ENCODE measurements at places on chromosomes 12 and 14.
A peak's percentile ranks its signal among the peaks of the same experiment; 100 is the strongest.

DNA sequence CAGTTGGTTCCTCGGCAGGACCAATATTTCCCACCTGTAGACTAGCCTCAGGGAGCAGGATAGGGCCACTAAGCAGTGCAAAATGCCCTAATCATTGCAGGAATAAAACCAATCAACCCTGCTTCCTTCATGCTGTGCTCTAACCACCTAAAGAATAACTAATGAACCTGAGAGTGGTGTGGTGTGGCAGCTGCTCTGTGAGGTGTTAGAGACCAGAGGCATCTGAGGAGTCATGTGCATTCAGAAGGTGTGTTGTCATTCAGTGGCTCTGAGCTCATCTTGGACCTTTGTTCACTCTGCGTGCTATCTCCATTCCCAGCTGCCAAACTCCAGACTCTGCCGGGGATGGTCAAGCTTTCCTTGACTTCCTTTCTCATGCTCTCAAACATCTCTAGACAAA lies 136.7 kb upstream of the EGLN3 start:
- no peak for DNase-seq

DNA sequence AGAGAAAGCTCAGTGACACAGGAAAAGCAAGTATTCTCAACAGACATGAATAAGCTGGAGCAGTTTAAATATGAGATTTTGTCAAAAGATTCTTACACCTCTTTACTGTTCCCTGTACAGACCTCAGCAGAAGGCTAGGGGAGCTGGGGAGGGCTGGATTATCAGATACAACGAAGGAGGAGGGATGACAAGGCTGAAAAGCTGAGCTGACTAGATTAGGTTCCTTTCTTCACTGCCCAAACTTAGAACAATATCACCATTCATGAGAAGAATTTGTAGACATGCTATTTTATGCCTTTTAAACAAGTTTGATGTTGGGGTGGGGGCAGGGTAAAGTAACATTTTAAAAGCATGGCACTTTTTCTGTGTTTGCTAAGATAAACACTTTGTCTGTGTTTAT lies 611.1 kb downstream of the AACS start:
- no peak for DNase-seq

GRCh38 chr12:72388322-72388721 lies 116.2 kb downstream of the TRHDE start:
- no peak for DNase-seq

- DNase-seq: peak; percentile 77
These were observed 78.8 kb downstream of the CRACR2A start for GRCh38 chr12:3673981-3674708.

DNA sequence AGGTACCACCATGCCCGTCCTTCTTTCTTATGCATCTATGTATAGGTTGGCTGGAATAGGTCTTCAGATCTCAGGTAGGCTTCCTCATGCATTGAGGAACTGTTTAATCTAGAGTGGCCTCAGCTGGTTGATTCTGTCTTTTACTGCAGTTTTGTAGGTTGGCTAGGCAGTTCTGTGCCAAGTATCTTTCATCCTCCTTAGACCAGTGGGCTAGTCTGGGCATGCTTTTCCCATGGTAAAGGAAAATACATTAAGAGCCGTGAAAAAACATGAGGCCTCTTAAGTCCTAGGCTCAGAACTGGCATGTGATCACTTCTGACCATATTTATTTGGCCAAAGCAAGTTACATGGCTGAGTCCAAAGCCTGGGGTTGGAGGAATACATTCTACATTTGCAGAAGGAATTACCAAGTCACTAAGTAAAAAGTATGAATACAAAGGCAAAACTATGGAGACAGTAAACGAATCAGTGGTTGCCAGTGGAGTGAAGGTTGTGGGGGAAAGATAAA lies 137.3 kb downstream of the WIF1 start:
- no peak for DNase-seq

- DNase-seq: no peak
These were observed 645 bp downstream of the FOXA1 start for GRCh38 chr14:37594238-37594970.

DNA sequence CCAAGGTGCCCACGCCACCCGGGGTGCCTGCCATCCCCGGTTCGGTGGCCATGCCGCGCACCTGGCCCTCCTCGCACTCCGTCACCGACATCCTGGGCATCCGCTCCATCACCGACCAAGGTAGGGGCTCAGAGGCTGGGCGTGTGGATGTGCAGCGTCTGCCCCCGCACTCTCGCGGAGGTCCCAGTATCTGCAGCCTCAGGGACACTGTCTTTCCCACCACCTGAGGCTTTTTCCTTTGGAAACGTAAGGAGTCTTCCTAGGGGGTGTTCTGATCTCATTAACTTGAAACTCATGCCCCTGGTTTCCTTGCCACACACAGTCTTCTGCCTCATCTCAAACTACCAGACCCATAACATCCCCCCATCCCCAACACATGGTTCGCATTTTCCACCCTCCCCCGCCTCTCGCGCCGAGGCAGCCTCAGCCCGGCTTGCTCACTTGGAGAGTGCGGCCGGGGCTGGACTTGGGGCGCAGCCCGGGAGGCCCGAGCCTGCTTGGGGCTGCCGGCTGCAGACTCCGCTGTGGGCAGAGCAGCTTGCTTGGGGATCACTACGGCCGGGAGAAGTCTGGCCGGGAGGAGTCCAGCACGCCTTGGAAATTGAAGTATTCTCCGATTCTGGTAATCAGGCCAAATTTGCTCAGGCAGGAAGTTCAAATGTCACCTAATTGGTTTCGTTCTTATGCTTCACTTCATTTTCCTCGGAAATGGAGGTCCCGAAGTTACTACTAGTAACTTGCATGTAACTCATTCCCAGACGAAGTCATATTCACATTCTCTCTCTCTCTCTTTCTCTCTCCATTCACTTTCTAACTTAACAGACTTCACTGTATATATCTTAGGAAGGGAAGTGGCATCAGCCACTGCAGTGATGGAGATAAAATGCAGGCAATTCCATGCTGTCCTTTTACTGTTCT lies 2.0 kb downstream of the PAX9 start:
- no peak for DNase-seq

DNA sequence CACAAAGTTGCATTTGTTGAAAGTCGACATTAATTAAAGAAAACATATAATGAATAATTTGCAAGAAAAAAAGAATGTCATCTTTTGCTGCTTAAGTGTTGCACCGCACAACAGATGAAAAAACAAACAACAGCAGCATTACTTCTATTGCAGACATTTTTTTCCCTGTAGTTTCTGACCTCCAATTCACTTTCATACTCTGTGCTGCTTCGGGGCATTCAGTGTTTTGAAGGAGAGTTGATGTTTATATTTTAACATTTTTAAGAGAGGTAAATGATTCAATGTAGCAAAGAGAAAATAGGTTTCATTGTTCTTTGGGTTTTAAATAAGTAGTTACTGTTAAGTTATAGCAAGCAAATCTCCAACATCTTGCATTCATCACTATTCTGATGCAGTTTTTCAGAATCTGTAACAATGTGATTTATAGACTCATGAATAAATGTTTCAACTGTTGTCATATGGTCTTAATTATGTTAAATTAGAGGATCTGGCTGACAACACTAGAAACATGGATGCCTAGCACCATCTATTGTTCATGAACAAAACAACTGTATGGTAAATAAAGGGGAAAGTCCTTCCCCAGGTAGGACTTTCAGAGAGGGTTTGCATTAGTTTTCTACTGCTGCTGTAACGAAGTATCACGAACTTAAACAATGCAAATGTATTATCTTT lies 168.1 kb downstream of the BCAT1 start:
- DNase-seq: no peak

- DNase-seq: no peak
These were observed 30.4 kb downstream of the CCDC92 start for GRCh38 chr12:123942238-123942653.

GRCh38 chr14:97571201-97571600 lies 774.0 kb downstream of the VRK1 start:
- DNase-seq: no peak

DNA sequence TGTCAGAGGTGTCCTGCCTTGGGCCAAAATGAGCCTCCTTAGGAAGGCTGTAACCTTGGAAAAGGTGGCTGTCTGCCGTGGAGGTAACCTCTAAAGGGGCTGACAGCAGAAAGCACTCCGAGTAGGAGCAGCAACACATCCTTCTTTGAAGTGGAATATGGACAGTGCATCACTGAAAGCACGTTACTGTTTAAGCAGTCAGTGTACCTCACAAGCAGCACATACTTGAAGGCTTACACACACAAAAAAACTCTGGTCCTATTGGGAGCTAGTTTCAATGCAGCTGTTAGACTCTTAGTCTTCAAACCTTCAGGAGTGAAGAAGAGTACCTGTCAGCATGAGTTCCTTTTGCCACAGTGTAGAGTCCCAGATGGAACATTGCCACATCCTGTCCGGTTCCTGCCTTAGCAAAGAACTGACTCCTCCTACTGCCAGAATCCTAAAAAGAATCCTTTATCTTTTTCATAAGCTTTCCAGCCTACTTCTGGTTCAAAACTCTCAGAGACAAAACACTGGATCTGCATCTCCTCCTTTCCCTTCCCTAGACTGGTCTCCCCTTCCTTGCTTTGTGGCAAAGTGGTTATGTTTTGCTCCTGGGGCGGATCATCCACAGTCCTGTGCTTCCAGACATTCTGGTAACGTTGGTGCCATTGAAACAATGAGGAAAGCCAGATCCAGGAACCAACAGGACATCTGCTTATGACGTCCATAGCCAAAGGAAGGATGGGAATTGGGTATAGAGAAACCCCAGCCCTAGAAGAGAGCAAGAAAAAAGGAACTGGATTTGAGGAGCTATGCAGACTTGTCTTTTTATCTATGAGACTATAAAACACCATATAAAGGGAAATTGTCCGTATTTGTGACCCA lies 8.5 kb upstream of the MDM1 start:
- DNase-seq: no peak

DNA sequence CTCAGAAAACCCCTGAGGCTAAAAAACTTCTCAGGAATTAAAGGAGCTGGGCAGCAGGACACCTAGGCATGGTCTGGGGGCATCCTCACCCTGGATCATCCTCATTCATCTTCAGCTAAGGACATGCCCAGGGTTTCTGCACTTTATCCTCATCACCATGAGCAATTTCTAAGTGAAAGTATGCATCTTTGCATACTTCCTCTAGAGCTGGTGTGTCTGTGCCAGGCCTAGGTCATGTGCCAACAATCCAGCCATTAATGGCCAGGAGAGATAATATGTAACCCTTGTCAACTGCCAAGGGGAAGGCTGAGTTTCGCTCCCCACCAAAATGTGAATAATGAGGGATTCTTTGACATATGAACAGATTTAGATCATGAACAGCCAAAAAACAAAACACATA lies 160.5 kb downstream of the KITLG start:
- DNase-seq: no peak

GRCh38 chr14:74911704-74912103 lies 11.4 kb downstream of the RPS6KL1 start:
- DNase-seq: no peak

DNA sequence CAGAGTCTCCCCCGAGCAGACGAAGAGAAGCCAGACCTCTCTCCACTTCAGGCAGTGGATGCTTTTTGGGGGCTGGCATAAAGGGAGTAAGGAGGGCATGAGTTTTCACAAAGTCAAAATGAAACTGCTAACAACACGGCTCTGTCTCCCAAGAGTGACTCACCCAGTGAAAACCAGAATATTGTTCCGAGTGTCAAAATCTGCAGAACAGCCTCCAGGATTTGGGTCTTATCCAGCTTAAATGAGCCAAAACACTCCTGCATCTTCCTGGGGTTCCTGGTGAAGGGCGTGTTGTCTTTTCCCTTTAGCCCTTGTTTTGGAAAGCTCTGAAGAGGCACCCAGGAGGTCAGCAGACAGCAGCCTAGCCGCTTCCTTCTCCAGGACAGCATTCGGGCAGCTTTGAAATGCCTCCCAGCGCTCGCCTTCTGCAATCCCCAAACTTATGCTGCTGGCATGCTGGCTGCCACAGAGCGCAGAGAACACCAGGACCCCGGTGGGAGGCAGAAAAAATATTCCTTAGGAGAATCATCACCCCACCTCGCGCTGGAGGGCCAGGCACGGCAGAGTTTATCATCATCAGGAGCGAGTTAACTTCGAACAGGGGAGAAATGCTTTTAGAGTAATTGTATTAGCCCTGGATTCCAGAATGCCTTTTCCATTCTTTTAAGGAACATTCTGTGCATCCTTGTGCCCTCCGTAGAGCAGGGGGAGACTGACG lies 117.7 kb upstream of the NCOR2 start:
- DNase-seq: peak; percentile 92

DNA sequence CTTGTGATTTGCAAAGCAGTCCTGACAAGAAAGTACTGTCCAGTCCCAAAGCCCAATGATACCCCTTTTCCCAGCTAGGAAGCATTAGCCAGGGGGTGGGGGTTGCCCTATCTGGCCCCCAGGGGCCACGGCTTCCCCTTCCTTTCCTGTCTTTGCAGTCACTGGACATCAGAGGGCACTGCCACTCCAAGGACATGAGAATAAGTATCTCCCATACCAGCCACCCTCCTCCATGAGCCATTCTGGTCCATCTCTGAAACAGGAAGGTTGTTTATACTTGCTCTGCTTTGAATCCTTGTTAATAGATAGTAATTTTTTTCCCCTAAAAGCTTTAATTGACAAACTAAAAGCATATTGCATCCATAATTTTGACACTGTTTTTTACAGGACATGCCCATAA lies 29.7 kb downstream of the RBM19 start:
- no peak for DNase-seq

GRCh38 chr12:115756271-115756670 lies 521.2 kb downstream of the MED13L start:
- no peak for DNase-seq

DNA sequence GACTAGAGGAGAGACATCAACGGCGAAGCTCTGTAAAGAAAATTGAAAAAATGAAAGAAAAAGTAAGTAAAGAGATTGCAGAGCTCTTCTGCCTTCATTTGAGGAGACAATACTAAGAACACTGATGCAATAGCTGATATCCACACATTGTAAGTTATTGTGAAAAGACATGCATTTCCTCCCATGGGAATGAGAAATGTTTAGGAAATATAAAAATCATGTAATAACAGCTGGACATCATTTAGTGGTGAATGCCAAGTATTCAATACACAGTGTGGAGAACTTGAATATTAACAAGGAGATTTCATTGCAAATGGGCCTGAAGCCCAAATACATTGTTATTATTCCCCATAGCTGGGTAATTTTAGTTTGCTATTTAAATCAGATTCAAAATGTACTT lies 179.2 kb downstream of the KICS2 start:
- no peak for DNase-seq

- DNase-seq: no peak
These were observed 441.5 kb downstream of the PRKD1 start for GRCh38 chr14:29486132-29486531.
